GM23248 (cell line): ENCODE measurements at places on chromosomes 7 and 10.
A peak's percentile ranks its signal among the peaks of the same experiment; 100 is the strongest.

DNA sequence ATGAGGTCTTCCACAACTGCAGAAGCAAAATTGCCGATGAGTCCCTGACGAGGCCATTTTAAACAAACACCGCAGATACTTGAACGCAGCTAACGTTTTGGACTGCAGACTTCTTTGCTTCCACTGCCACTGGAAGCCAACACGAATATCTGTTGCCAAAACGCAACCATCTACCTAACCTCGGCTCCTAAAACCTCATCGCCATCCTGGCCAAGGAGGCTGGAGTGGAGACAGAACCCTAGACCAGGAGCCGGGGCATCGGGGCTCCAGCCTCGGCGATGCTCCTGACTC is 493 bp downstream of the WDR91 start:
- DNase-seq, result peak; percentile 52

GRCh38 chr7:68407460-68407859 is 1190.8 kb upstream of the AUTS2 start:
- DNase-seq, result no peak

- DNase-seq, result peak; percentile 37
Measured at GRCh38 chr7:27767374-27767773, 27.4 kb downstream of the TAX1BP1 start.

GRCh38 chr7:27763983-27764508 is 24.1 kb downstream of the TAX1BP1 start:
- no peak for DNase-seq

DNA sequence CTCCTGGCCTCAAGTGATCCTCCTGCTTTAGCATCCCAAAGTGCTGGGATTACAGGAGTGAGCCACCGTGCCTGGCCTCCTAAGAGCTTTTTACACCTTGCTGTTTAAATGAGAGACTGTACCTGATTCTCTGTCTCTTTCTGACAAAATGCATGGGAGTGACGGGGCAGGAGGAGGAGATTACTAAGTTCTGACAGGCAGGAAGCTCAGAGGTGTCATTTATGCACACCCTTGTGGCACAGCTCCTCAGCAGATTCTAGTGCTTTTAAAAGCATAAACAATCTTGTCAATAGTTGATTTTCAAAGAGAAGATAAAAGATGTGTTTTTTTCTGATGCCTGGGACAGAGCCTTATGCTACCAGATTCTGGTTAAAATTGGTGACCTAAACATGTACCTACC is 39.7 kb upstream of the STEAP4 start:
- no peak for DNase-seq

DNA sequence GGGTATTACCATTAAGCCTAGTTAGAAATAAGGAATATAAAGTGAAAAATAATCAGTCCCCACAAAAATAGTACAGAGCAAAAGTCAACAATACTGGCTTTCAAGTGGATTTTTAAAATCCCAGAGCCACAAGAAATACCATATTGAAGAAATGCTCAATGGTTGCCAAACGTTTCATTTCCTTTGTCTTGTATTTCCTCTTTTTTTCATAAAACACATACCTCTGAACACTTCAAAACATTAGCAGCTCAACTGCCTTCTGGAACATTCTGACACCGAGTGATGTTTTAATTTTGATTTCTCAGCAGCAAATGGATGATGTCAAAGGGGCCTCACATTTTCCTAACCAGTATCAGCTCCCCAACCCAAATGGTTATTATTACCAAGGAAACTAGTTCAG is 10.5 kb downstream of the NOD1 start:
- DNase-seq, result no peak

GRCh38 chr7:43332193-43332796 is 219.8 kb downstream of the HECW1 start:
- DNase-seq, result no peak

DNA sequence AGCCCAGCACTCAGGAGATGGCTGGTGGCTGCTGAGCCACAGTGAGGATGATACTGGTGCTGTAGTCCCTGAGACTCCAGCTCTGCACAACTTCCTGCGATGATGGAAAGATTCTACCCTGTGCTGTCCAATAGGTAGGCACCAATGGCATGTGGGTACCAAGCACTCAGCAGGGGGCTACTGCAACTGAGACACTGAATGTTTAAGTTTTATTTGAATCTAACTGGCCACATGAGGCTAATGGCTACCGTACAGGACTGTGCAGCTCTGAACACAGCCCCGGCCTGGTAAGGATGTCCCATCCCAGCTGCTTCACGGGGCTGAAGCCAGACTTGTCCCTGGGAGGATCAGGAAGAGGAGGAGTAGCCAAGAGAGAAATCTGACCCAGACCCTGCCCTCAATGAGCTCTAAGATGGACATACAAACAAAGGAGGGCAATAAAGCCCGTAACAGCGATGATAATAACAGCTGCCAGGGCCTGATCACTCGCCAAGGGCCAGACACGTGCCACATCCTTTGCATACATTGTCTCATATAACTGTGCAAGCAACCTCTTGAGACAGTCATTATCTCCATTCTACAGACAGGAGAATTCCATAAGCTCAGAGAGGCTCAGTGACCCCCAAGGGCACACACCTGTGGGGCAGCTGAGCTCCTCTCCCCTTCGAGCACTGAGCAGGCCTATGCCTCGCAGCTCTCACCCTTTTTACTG is 3.8 kb downstream of the GPRIN2 start:
- no peak for DNase-seq
